ENCODE measurements at places on chromosomes 11 and 22.

GRCh38 chr11:101030692-101031091 is 98.9 kb downstream of the PGR start:
- DNase-seq, result no peak

DNA sequence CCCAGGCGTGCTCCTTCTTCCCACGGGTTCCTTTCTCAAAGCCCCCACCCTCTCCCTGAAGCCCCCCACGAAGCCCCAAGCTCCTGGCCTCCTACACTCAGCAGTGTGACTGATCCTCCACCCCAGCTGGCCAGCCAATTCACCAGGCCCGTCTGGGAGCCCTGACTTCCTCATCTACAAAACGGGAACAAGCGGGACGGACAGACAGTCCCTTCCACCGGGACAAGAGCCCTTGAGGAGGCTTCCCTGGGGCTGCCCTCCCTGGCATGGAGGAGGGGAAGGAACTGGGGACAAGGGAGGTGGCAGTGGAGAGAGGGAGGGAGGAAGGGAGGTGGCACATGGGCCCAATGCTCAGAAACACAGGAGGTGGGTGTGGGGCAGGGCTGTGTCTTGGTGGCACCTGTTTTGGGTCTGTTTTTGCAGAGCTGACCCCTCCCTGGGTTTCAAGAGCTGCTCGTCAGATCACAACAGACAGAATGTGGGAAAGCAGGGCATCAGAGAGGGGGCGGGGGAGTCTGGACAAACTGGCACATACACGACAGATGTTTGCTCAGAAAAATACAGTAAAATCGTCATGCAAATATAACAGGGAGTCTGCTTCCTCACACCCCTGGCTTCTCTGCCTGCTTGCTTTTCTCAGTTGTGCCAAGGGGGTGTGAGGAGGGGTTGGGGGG is 56.8 kb downstream of the ELFN2 start:
- DNase-seq, result no peak

- peak; percentile 57 for DNase-seq
These were observed 650 bp upstream of the CHID1 start for GRCh38 chr11:911031-911889.

- DNase-seq, result no peak
These were observed 27.3 kb upstream of the NFAM1 start for GRCh38 chr22:42459287-42460063.

GRCh38 chr11:97202613-97203292 is 812.9 kb downstream of the JRKL start:
- no peak for DNase-seq

DNA sequence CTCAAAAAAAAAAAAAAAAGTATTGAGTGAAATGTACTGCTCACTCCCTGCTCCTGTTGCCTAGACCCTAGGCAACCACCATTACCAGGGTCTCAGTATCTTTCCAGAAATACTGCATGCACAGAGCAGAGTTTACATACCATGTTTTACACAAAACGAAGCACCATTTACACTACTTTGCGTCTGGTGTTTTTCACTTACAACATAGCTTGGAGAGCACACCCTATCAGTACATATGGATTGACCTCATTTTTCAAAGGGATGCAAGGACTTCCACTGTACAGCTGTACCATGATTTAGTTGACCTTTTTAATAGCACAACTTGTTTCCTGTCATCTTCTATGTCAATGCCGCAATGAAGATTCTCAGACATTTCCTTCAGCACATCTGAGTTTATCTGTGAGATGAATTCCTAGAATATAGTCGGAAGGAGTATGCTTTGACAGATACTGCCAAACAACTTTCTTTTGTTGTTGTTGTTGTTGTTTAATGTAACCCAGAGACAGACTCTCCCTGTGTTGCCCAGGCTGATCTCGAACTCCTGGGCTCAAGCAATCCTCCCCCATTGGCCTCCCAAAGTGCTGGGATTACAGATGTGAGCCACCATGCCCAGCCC is 6.1 kb downstream of the MYH9 start:
- no peak for DNase-seq

GRCh38 chr11:25357133-25357532 is 860.3 kb downstream of the LUZP2 start:
- DNase-seq, result no peak

Measured in AG08395 (cell line).